ENCODE measurements at places on chromosomes 1 and 21. TPM values are rescaled to one million over a fixed set of nuclear protein-coding genes. Genes with fewer than 3 reads are reported as not detected.

FHAD1 gene
- total RNA-seq: 0.64 TPM

SLC44A5 gene
- not detected for total RNA-seq

DEPDC1 gene
- 13.5 TPM for total RNA-seq

LGR6 gene
- 0.93 TPM for total RNA-seq

YY1AP1 gene
- total RNA-seq: 42.0 TPM

LRRC38 gene
- total RNA-seq: 0.06 TPM
